ENCODE measurements at places on chromosomes 2 and 18.

DNA sequence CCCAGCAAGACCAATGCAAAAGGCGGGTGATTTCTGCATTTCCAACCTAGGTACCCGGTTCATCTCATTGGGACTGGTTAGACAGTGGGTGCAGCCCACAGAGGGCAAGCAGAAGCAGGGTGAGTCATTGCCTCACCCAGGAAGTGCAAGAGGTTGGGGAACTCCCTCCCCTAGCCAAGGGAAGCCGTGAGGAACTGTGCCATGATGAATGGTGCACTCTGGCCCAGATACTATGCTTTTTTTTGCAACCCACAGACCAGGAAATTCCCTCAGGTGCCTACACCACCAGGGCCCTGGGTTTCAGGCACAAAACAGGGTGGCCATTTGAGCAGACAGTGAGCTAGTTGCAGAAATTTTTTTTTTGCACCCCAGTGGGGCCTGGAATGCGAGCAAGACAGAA is 662.6 kb upstream of the ACVR2A start:
- peak; percentile 17 for DNase-seq

DNA sequence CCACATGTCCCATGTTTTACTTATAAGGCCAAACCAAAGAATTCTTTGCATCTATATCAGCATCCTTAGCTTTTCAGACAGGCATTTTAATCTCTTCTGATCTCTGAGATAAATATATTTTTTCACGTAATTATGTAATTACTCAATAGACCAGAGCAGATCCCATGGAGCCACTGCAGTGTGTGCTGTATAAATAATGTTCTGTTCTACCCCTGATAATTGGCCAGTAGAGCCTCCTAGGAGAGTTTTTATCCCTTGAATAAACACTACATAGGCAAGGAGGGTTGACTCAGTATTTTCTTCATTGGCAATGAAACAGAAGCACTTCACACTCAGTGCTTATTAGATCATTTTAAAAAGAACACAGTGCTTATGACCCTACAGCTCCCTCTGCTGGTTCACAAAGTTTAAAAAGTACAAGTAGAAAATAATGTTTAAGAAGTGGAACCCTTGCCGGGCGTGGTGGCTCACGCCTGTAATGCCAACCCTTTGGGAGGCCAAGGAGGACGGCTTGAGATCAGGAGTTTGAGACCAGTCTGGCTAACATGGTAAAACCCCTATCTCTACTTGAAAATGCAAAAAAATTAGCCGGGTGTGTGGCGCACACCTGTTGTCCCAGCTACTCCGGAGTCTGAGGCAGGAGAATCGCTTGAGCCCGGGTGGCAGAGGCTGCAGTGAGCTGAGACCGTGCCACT is 91.9 kb downstream of the PPP1R1C start:
- no peak for DNase-seq

DNA sequence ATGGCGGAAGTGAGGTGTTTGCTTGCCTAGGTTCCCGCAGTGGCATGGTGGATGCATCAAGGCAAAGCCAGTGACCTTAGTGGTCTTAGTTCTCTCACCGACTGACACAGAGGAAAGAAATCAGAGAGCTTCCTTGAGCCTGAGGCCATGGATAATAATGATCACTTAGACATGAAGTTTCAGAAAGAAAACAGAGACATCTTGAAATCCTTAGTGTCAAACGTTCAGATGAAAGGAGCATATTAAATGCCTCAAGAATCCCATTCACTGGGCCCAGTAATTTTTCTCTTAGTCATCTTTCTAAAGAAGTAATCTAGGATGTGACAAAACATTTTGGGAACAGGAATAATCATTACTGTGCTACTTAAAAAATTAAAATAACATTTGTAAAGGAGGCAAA is 35.2 kb downstream of the COPS8 start:
- DNase-seq = no peak

GRCh38 chr2:80889009-80889408 is 584.5 kb upstream of the LRRTM1 start:
- no peak for DNase-seq

- DNase-seq = no peak
These were observed 1283.0 kb upstream of the CDH2 start for GRCh38 chr18:29459972-29460371.

All from stimulated activated CD4-positive, alpha-beta T cell treated with anti-CD3 and anti-CD28 coated beads, Interleukin-15, amount 100 ng/mL, for 1 hour (primary cell).